GM23338 (cell line): ENCODE measurements at places on chromosomes 16 and 17. TPM values are rescaled to one million over a fixed set of nuclear protein-coding genes. Genes with fewer than 3 reads are reported as not detected.

DNA sequence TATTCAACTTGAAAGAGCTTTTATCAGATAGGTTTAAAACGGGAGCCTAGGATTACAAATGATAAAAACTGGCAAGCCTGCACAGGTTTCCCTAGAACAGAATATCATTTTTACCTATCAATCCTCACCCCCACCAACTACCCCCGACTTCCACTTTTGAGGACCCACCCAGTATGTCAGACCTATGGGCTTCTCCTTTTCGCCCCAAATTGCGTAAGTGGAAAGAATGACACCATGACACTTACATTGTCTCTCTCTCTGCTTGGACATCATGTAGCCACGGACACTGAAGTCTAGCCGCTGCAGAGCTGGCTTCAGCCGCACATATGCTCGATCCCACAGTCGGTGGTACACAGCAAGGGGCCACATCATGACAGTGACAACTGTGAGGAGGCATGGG is 7.4 kb upstream of the PSMC3IP start:
- DNase-seq = no peak

- DNase-seq = peak; percentile 15
Observed at GRCh38 chr17:19812407-19812806, 55.3 kb downstream of the ULK2 start.

BICDL2 gene
- 17.5 and 18.4 TPM in 2 replicates for total RNA-seq

GRCh38 chr16:49009204-49009603 is 272.4 kb downstream of the CBLN1 start:
- no peak for DNase-seq

SUMO2 gene
- total RNA-seq = 133 and 139 TPM in 2 replicates

GRCh38 chr16:57284952-57285363 is 486 bp upstream of the PLLP start:
- no peak for DNase-seq

- peak; percentile 85 for DNase-seq
Observed at GRCh38 chr17:44363613-44364159, at the start of gene FAM171A2. FAM171A2 (minus strand) TSS chr17:44363853; CDS start chr17:44363714, 139 bp downstream.

- DNase-seq = peak; percentile 29
Observed at GRCh38 chr16:1612320-1613111, at the start of gene CRAMP1. CRAMP1 (plus strand) TSS chr16:1612360; CDS start chr16:1614640, 2,280 bp downstream.

DNA sequence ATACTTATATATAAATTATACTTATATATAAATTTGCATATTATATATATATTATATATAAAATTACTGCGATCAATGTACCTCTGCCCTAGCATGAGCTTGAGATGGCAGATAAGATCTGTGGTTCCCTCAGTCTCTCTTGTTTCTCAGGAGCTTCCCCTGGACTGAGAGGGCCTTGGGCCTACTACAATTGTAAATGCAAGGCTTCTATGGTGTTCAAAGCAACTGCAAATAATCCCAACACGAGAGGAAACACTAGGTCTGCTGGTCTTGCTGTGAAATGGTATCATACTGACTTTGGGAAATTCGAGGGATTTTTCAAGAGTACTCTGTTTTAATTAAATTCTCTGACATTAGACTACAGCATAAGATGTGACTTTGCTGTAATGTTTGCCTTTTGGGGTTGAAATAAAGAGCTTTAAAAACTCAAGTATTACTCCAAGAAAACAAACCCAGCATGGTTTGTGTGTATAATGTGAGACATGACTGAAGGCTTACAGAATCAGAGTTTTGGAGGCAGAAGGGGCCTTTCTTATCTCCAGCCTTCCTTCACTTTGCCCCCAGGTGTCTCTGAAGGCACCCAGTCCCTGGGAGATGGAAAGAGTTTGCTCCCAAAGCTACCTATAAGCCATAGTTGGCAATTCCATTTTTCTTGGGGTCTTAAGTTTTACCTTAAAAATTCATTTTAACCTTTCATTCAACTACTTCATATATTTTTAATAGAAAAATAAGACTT is 24.2 kb downstream of the ACSM1 start:
- no peak for DNase-seq

GRCh38 chr16:26186091-26186615 is 494.4 kb downstream of the HS3ST4 start:
- DNase-seq = no peak

DLX3 gene
- 0.14 TPM in 1 of 2 replicates, not detected in the other for total RNA-seq

WNT9B gene
- total RNA-seq = 0.17 and 0.62 TPM in 2 replicates

GRCh38 chr17:14622615-14623101 is 321.8 kb downstream of the HS3ST3B1 start:
- DNase-seq = no peak

- no peak for DNase-seq
Observed at GRCh38 chr17:72631949-72632684, 460.4 kb downstream of the SLC39A11 start.

DNA sequence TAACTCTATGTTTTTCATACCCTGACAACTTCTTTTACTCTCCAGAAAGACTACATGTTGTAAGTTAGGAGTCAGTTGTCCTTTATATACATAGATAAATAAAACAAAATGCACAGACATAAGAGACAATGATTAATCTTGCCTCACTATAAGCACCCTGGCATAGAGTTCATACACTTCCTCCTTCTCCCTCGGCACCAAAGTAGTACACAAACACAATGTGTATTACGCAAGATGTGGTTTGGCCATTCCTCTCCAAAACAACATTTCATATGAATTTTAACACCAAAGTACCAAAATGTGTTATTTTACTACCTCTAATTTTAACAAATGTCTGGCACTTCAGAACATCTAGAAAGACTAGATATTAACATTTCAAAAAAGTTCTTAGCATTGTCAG is 17.2 kb upstream of the SLFN11 start:
- DNase-seq = no peak

GRCh38 chr17:16915752-16916556 is 56.0 kb downstream of the TNFRSF13B start:
- DNase-seq = peak; percentile 84

DGKE gene
- 5.9 and 10.1 TPM in 2 replicates for total RNA-seq

- DNase-seq = no peak
Observed at GRCh38 chr17:10777131-10777807, 26.6 kb downstream of the TMEM238L start.

LGALS9B gene
- not detected in 2 replicates for total RNA-seq
